ENCODE measurements at places on chromosomes 5 and 9.

- no peak for DNase-seq
- H3K27me3 ChIP-seq, result no peaks in the 10 kb centered on the region
- H3K27ac ChIP-seq, result no peak overlapping the region
- H3K36me3 ChIP-seq, result no peaks in the 10 kb centered on the region
These were observed 203.6 kb upstream of the DAB2 start for GRCh38 chr5:39628348-39628747.

GRCh38 chr9:33467526-33467925 is 6.2 kb downstream of the NOL6 start:
- H3K27me3 ChIP-seq, result no peaks in the 10 kb centered on the region
- no peak overlapping the region for H3K4me3 ChIP-seq
- H3K36me3 ChIP-seq, result peaks cover 83% of the 10 kb centered on the region
- no peak for DNase-seq

- no peak overlapping the region for H3K27ac ChIP-seq
- no peak overlapping the region for H3K4me3 ChIP-seq
- DNase-seq, result no peak
- H3K36me3 ChIP-seq, result no peaks in the 10 kb centered on the region
- no peaks in the 10 kb centered on the region for H3K27me3 ChIP-seq
These were observed 397.7 kb downstream of the TMEM38B start for GRCh38 chr9:106092083-106092482.

- no peaks in the 10 kb centered on the region for H3K27me3 ChIP-seq
- H3K27ac ChIP-seq, result no peak overlapping the region
- H3K36me3 ChIP-seq, result no peaks in the 10 kb centered on the region
- H3K4me3 ChIP-seq, result no peak overlapping the region
- DNase-seq, result no peak
These were observed 39.9 kb downstream of the WDR36 start for GRCh38 chr5:111132076-111132475.

DNA sequence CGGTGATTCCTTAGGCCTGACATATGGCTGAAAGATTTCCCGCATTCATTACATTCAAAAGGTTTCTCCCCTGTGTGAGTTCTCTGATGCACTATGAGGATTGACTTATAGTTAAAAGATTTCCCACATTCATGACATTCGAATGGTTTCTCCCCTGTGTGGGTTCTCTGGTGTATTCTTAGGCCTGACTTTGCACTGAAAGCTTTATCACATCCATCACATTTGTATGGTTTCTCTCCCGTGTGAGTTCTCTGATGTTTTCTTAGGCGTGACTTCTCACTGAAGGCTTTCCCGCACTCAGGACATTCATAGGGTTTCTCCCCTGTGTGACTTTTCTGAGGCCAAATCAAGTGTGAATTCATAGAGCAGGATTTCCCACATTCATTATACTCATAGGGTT is 35.8 kb downstream of the ZNF782 start:
- no peaks in the 10 kb centered on the region for H3K4me1 ChIP-seq
- peak overlapping the region; percentile 58 for H3K4me3 ChIP-seq
- H3K36me3 ChIP-seq, result peaks cover 6% of the 10 kb centered on the region
- no peaks in the 10 kb centered on the region for H3K27me3 ChIP-seq
- H3K27ac ChIP-seq, result no peak overlapping the region
- DNase-seq, result peak; percentile 19

- no peaks in the 10 kb centered on the region for H3K27me3 ChIP-seq
- peak; percentile 94 for DNase-seq
- H3K4me3 ChIP-seq, result no peak overlapping the region
- no peak overlapping the region for H3K27ac ChIP-seq
These were observed 190.6 kb upstream of the MSX2 start for GRCh38 chr5:174533751-174534241.

DNA sequence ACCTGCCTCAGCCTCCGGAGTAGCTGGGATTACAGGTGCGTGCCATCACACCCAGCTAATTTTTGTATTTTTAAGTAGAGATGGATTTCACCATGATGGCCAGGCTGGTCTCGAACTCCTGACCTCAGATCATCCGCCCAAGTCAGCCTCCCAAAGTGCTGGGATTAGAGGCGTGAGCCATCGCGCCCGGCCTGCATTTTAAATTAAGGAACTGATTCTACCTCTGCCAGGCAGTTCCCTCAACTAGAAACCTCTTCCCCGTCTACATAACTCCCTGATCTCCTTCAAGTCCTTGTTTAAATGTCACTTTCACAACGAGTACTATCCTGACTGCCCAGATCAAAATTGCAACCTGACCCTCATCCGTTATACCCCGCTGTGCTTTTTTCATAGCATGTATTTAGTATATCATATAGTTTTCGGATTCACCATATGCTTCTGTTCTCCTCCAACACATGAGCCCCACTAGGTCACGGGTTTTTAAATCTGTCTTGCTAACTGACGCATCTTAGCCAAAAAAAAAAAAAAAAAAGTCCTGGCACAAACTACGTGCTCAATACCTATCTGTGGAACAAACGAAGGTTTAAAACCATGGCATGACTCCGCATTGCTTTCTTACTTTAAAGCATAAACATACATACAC is 858 bp upstream of the SOWAHA start:
- H3K36me3 ChIP-seq, result peaks cover 7% of the 10 kb centered on the region
- no peak overlapping the region for H3K4me3 ChIP-seq
- peaks cover 47% of the 10 kb centered on the region for H3K27me3 ChIP-seq
- no peak for DNase-seq

- H3K36me3 ChIP-seq, result peaks cover 14% of the 10 kb centered on the region
- no peak for DNase-seq
- no peak overlapping the region for H3K4me3 ChIP-seq
- H3K4me1 ChIP-seq, result no peaks in the 10 kb centered on the region
- no peak overlapping the region for H3K27ac ChIP-seq
- peaks cover 3% of the 10 kb centered on the region for H3K27me3 ChIP-seq
These were observed 117.4 kb downstream of the SLIT3 start for GRCh38 chr5:169183576-169183975.

DNA sequence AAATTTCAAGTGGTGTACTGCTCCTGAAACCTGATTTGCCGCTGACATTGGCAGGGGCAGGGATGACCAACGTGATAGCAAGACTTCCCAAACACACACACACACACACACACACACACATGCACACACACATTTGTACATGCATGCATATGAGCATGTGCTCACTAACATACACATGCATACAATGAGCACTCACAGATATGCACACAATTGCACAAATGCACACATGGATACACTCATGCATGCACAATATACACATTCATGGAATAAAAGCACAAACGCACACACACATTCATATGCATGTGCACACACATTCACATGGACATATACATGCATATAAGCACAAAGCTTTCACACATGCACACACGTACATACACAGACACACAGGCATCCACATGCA is 181.2 kb upstream of the ZNF618 start:
- no peak overlapping the region for H3K27ac ChIP-seq
- no peak for DNase-seq
- H3K4me3 ChIP-seq, result no peak overlapping the region

- peak; percentile 25 for DNase-seq
- no peak overlapping the region for H3K4me3 ChIP-seq
- H3K4me1 ChIP-seq, result no peaks in the 10 kb centered on the region
- H3K27me3 ChIP-seq, result no peaks in the 10 kb centered on the region
- H3K27ac ChIP-seq, result no peak overlapping the region
These were observed 18.8 kb downstream of the FTMT start for GRCh38 chr5:121870489-121870888.

DNA sequence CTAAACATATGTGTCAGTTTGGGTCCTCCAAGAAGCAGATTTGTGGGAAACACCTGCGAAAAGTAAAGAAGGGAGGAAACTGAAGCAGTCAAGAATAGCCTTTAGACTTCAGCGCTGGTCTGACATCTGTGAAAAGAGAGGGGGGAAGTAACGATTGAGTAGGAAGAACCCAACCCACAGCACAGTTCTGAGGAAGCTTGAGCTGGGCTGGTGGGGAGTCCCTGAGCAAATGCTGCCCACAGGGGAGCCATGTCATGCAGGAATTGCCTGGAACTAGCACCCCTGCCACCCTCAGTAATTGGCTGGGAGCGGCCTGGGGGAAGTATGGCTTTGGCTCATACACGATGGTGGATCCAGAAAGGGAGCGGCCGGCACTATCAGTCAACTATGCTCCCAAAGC is 20.6 kb downstream of the FAM240B start:
- no peak overlapping the region for H3K4me3 ChIP-seq
- peaks cover 14% of the 10 kb centered on the region for H3K27me3 ChIP-seq
- H3K36me3 ChIP-seq, result no peaks in the 10 kb centered on the region
- no peak overlapping the region for H3K27ac ChIP-seq
- peaks cover 3% of the 10 kb centered on the region for H3K4me1 ChIP-seq
- no peak for DNase-seq

GRCh38 chr5:134273642-134274395 is 47.9 kb upstream of the PPP2CA start:
- H3K27me3 ChIP-seq, result no peaks in the 10 kb centered on the region
- peaks cover 2% of the 10 kb centered on the region for H3K4me1 ChIP-seq
- no peak overlapping the region for H3K27ac ChIP-seq
- no peak overlapping the region for H3K4me3 ChIP-seq

DNA sequence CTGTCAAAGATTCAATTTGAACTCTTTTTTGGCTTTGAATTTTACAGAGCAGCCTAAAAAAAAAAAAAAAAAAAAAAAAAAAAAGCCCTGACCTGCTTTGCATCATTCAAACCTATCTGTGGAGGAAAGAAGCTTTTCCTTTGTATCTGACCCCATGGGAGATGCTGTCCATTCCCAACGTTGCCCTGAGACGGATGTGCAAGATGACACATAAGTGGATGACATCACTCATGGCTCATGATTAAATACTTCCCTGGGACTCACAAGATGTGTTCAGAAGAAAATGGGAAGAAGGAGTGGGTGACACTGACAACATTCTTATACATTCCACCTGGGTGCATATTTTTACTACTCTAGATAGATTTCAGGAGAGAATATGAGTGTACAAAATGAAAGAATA is 245.7 kb upstream of the ELAVL2 start:
- no peak for DNase-seq
- H3K36me3 ChIP-seq, result no peaks in the 10 kb centered on the region
- H3K4me3 ChIP-seq, result no peak overlapping the region
- no peaks in the 10 kb centered on the region for H3K27me3 ChIP-seq
- no peak overlapping the region for H3K27ac ChIP-seq
- no peaks in the 10 kb centered on the region for H3K4me1 ChIP-seq

DNA sequence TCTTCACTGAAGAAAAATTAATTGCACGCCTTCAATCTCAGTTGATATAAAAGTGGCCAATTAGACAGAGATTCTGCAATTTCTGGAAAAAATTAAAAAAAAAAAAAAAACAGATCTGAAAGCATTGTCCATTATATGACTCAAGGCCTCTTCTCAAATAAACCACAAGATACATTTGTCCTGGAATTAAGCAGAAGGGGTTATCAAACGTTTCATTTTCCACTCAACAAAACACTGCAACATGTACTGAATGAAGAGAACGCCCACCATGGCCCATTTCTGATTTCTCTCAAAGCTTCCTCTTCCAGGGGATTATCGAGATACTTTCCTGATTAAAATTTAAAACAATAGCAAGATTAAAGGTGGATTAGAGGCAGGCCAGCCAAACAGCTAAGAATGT is 5.8 kb upstream of the PAPPA start:
- H3K4me1 ChIP-seq, result no peaks in the 10 kb centered on the region
- H3K4me3 ChIP-seq, result no peak overlapping the region
- H3K27ac ChIP-seq, result no peak overlapping the region
- H3K36me3 ChIP-seq, result no peaks in the 10 kb centered on the region
- no peak for DNase-seq

DNA sequence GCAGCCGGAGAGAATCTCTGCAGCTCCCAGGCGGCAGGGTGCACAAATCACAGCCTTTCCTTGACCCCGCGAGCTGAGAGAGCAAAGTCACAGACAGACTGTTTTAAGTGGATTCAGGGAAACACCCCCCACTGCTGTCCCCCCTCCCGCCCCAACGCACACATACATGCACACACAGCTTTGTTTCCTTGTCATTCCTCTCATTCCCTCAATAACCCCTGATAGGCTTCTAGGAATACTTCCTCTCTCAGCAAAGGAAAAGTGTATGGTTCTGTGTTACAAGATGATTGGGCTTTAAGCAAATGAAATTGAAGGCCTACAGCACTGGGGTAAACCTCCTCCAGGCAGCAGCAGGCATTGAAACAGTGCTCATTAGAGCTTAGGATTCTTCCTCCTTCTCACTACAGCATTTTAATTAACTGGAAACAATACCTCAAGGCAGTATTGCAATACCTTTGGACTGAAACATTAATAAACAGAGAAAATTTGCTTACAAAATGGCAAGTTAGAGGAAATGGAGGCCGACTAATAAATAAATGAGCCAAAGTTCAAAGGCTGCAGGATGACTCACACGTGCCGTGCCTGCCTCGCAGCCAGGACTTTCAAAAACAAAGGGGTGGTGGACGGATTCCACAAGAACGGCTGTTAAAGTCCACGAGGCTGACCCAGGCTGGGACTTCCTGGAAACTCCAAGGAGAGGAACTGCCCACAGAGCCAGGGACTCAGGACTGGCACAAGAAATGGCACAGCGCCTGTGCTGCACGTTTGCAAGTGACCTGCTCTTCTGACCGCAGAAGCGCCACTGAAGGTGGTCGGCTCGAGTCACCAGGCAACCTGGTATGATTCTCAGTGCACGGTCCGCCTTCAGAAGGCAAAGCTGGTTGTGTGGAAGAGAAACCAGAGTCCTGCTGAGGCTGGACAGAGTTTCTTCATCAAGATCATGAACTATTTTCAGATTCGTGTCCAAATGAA is 236.2 kb downstream of the SYK start:
- H3K27ac ChIP-seq, result peak overlapping the region; percentile 58
- H3K4me1 ChIP-seq, result peaks cover 28% of the 10 kb centered on the region
- H3K27me3 ChIP-seq, result no peaks in the 10 kb centered on the region
- H3K4me3 ChIP-seq, result peak overlapping the region; percentile 13
- no peaks in the 10 kb centered on the region for H3K36me3 ChIP-seq

All from mesenchymal stem cell (in vitro differentiated cells and primary cell).